ENCODE measurements at places on chromosomes 4 and X.

DNA sequence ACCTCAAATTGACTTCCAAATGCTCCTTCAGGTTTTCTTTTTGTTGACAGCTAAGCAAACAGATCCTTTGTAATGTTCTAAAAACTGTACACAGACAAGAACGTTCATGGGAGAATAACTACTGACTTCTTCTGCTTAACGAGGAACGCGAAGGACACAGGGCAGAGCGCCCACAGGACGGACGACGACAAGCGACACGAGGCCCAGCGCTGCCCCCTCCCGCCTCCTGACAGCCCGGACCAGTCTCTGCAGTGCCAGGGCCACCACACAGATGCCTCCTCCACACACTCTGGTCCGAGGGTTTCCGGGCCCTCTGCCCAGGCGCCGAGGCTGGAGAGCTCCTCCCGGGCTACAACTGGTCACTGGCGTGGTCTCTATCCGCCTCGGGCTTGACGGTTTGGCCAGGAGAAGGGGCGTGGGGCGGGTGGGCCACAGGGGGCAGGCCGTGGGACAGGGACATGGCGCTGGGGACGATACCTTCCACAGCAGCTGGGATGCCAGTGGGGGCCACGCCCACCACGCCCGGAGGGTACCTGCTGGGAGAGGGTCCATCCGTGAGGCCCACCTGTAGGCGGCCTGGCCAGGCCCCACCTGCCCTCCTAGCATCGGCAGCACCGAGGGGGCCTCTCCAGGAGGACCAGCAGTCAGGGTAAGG is 36.9 kb downstream of the CTBP1 start:
- no peak for DNase-seq

GRCh38 chr4:9962611-9963314 is 58.5 kb downstream of the SLC2A9 start:
- peak; percentile 6 for DNase-seq

DNA sequence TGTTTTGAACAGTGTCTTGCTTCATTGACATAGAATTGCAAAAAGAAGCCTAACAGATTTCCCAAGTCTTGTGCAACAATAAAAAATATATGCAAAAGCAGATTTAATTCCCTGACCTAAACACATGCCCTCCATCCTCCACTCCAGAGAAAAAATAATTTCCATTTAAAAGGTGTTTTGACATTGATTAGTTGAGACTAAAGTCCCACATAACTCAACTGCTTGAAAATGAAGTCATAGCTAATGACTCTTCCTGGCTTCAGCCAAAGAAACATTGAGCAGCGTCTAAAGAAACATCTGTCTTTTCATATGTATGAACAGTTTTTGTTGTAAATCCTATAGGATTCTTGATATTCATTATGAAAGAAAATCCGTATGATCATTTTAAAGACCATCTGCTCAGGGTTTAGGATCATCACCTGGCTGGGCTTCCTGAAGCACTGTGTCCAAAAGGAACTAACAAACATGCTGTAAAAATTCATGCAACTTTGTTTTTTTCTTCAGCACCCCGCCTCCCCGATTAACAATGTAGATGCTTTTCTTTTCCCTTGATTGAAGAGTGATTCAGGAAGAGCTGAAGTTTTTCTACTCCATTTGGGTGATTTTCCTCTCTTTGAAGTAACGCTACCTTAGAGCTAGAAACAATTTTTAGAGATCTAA is 273.4 kb downstream of the HS3ST1 start:
- no peak for DNase-seq

- no peak for DNase-seq
These were observed 79.1 kb upstream of the DDX60 start for GRCh38 chr4:168397611-168398169.

GRCh38 chr4:145090380-145090779 is 7.6 kb downstream of the ANAPC10 start:
- peak; percentile 54 for DNase-seq

DNA sequence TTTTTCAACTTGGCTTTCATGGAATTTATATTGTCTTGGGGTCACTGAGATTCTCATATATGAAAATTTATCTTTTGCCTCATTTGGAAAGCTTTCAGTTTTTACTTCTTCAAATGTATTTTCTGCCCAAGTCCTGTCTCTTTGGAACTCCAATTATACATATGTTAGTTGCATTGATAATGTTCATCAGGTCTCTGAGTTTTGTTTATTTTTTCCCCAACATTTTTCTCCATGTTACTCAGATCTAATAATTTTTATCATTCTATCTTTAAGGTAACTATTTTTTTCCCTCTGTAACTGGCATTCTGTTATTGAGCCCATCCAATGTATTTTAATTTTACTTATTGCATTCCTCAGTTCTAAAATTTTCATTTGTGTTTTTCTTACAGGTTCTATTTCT is 10.7 kb upstream of the TRO start:
- no peak for DNase-seq

DNA sequence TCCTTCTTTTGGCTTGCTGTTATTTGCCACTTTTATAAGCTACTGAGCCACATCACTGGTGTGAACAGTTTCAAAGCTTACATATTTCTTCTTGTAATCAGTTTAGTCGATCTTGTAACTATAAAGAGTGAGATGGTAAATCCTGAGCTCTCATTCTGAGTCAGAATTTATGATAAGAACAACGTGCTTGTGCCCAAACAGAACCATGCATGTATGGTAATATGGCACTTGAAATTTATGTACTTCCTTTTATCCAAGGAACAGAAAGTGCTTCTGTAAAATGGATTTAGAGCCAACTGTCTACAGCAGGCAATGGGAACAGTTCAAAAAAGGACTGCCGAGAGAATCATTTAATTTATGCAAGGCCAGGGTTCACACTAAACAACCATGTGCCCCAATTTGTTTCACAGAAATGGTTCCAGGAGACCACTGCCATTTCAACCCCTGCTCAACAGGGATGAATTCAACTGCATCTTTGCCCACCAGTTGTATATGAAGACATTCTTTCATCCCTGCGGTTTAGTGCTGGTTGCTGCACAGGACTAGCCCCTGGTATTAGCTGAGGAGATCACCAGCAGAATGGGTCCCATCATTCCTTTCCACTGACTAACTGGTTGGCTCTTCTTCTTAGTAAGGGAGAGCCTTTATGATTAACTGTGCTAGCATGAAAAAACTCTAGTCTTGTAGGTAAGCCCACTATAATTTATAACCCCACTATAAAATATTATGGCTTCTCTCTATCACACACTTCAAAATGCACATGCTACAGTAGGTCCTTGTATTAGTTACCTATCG is 162.9 kb upstream of the PGRMC2 start:
- no peak for DNase-seq

All from suppressor macrophage (primary cell).